ENCODE measurements at places on chromosomes 2 and 18.

DNA sequence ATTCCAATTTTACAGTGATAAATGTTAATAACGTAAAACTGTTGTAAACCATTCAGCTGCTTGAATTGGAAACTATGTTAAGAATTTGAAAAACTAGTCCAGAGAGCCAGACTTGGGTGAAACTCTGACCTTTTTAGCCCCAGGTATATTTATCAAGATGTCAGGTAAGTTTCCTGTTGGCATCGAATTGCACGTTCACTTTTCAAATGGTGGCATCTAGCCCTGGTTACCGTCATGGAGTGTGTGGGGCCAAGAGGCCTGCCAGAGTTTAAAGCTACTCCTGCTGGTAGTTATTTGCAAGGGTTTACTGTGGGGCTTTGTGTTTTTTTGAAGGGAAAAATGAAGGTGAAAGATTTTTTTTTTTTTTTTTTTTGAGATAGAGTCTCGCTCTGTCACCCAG is 109.9 kb downstream of the WDSUB1 start:
- no peak for DNase-seq

DNA sequence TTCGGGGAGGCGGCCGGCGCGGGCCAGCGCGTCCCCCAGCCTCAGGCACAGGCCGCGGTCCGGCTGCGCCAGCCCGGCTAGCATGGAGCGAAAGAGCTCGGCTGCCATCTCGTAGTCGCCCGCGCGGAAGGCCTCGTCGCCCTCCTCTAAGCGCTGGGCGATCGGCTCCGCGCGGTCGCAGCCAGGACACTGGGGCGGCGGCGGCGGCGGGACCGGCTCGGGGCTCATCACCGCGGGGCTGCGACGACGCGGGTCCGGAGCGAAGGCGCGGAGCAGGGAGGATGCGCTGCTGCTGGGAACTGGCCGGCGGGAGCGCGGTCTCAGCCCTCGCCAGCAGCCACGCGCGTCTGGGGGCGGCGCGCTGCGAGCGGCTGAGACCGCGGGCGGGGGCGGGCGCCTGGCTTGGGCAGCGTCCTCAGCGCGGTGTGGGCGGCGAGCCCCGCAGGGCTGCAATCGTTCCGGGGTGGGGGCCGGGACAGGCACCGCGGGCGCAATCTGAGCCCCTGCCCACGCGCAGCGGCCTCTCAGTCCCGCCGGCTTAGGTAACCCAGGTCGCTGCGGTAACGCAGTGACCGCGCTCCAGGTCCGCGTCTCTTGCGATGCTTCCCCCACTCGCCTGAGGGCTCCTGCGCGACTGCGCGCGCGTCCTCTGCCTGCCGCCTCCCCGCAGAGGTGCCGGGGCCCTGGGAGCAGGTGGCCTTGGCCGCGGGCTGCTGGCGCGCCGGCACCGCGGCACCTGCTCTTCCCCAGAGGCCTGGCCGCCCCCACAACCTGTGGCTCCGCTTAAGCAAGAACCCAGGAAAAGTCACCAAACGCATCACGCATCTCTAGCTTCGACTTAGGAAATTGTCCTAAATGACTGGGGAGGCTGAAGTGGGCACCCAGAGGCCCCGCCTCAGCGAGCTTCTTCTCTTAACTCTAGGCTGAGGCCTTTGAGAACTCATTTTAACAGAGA is at the start of gene LONRF2:
Gene LONRF2, minus strand, starts transcription at position 636 of the 955 bp plus-strand sequence. Its CDS starts 408 bp downstream, at position 228.
- DNase-seq, result peak; percentile 9

GRCh38 chr2:69890881-69891280 is 2.9 kb upstream of the SNRNP27 start:
- DNase-seq, result no peak

GRCh38 chr2:238863749-238864206 is 15.9 kb downstream of the TWIST2 start:
- DNase-seq, result no peak

DNA sequence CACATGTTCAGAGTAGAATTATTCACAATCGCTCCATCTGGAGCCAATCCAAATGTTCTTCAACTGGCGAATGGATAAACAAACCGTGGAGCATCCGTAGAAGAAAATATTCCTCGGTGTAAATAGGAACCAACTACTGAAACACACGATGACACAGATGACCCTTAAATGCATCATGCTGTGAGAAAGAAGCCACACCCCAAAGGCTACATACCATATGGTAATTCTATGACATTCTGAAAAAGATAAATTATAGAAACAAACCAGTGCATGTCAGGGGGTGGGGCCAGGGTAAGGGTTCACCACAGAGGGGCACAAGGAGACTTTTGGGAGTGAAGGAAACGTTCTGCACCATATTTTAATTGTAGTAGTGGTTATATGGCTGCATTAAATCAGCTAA is 312.2 kb upstream of the SMIM21 start:
- DNase-seq, result no peak

- DNase-seq, result no peak
These were observed 89.0 kb downstream of the KCTD1 start for GRCh38 chr18:26459340-26459739.

DNA sequence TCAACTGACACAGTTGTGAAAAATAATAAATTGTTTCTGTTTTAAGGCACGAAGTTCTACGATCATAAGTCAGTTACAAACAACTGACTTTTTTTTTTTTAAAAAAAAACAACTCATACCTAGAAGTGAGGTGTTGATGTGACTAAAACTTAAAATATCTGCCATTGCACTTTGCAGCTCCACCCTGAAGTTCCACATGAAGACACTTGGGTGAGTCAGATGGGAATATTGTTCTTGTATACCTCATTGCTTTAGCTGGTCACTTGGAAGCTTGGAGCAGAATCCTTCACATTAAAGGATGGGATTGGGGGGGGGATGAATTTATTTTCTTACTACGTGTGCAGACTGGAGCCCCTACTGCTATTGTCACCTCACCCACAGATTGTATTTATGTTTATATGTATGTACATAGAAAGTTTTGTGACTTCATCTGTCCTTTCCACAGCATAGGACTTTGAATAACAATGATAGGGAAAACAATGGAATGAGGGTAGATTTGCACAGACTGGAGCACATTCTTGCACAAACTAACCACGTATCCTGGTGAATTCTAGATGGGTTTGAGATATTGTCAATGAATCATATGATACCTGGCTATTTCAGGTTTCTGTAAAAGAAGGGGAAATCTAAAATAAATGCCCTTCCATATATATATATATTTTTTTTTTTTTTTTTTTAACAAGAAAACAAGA is 57.9 kb upstream of the ARHGAP15 start:
- DNase-seq, result no peak

DNA sequence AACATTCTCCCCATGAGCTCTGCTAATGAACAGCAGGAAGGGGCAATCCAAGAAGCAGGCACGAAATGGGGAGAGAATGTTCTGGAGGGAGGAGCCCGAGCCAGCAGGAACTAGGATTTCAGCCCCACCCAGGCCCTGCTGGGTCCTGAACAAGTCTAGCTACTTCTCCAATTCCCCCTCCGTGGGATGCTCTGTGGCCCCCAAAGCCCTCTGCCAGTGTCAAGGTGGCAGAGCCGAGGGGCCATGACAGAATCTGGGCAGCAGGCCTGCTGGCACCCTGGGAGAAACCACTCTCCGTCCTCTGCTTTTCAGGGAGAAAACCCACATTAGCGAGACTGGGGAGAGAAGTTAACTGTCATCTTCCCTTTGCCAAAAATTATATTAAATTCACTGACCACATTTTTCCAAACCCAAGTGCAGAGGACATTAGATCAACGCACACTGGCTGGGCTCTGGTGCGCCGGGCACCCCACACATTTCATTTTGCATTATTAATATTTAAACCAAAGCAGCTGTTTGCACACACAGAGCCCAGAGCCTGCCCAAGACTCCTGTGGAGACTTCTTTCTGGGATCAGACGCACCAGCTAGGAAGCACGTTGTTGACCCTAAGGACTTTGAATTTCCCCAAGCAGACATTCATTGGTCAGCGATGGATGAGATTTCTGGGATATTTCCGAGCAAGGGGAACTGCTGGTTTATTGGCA is 80.2 kb upstream of the PKDCC start:
- no peak for DNase-seq

- no peak for DNase-seq
These were observed 63.8 kb downstream of the MYO3B start for GRCh38 chr2:170241756-170242155.

DNA sequence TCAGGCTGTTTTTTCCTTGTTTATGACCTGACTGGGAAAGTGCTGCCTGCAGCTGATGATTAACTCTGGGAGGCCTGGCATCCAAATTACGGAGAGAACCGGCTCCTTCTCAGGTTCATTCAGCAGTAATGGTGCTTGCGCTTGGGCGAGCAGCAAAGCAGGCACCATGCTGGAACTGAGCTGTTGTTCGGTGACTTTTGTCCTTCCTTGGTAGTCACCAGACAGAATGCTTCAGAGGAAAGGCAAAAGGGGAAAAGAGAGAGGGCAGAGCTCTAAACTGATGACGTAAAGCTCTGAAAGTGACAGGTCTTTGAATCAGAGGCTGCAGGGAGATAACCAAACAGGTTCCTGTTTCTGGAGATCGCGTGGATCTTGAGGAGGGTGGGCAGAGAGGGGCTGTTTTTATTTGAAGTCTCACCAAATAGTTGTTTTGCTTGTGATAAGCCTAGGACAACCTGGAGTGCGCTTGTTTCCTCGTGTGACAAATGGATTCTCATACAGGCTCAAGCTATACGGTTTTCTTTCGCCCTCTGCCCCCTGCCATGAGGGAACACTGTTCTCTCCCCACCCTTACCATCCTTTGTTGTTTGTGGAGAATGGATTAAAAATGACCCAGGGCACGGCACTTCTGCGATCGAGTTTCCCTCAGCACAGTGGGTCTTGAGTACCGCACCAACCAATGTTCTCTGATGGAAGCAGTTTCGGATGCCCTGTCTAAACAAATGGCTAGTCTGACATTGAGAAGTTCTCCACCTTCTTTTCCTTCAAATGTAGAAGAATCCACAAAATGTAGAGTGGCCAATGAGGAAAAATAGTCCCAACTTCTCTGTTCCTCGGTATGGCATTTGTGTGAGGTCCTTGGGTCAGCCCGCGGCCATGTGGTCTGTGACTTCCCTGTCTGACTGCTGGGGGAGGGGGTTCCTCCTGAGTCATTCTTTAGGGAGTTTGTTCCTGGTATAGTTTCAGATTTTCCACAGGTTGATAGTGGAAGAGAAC is 1.3 kb downstream of the RASGRP3 start:
- DNase-seq, result no peak

- DNase-seq, result peak; percentile 85
These were observed 273.1 kb downstream of the NAPG start for GRCh38 chr18:10798727-10799550.

GRCh38 chr18:24959051-24959476 is 392.9 kb downstream of the ZNF521 start:
- DNase-seq, result no peak

Data from iris pigment epithelial cell (primary cell).